ENCODE measurements at places on chromosomes 3 and 15.

DNA sequence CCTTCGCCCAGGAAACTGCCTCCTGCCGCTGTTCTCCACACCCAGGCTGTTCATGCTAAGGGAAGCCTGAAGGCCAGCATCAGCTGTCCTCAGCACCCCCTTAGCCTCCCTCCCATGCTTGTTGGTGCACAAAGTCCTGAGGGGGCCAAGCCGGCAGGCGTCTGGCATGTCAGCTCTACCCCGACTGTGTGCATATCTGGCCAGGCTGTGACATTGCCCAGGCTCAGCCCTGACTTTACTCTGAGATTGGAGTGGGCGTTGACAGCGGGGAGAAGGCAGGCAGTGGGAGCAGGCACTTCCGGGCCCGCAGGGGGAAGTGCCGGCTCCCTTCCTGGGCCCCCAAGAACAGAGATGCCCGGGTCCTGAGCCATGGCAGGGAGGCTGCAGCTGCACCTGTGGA is 492.2 kb downstream of the AGBL1 start:
- no peak for DNase-seq

- no peak for DNase-seq
Observed at GRCh38 chr3:181631901-181632300, 79.8 kb upstream of the SOX2 start.

- no peak for DNase-seq
Observed at GRCh38 chr3:79551997-79552396, 215.8 kb downstream of the ROBO1 start.

DNA sequence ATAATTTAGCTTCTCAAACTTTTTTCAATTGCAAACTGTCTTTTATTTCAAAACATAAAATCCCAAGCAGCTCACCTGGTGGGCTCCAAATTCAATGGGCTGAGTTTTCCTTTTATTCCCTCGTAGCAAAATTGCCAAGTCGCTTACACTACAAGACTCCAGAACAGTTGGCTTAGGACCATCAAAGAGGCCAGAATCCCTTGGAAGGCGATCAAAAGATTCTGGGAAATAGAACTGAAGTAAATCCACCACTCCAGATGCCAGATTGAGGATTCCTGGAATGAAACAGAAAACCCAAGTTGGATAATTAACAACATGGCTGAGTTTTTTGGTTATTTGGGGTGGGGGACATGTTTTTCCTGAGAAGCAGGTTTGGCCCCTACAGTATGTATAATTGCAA is 87.7 kb upstream of the DCLK3 start:
- no peak for DNase-seq

- DNase-seq: peak; percentile 64
Observed at GRCh38 chr15:85408270-85408746, 27.9 kb downstream of the AKAP13 start.

GRCh38 chr3:33139996-33140395 is 26.2 kb downstream of the CRTAP start:
- DNase-seq: no peak

- DNase-seq: no peak
Observed at GRCh38 chr15:79601405-79602086, 169.4 kb downstream of the MINAR1 start.

GRCh38 chr15:74847432-74847831 is 4.5 kb upstream of the ULK3 start:
- no peak for DNase-seq

- peak; percentile 37 for DNase-seq
Observed at GRCh38 chr15:55218056-55218455, 21.3 kb upstream of the RSL24D1 start.

GRCh38 chr3:191290311-191291025 is 38.7 kb upstream of the CCDC50 start:
- DNase-seq: no peak

DNA sequence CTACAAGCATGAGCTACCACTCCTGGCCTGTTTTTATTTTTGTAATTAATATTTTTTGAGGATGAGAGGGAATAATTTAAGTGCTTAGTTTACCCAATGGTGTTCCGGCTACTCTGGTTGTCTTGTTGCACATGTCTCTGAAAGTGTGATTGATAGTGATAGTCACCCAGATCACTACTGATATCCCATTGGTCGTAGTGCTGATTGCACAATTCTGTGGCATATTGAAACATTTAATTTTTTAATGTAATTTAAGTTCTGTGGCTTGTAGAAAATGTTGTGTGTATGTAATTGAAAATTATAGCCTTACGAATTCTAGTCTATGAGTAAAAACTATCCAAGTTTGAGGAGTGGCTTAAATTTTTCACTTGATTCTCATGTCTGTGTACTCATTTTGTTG is 11.9 kb downstream of the ARIH2 start:
- no peak for DNase-seq

GRCh38 chr3:175118382-175118941 is 259.3 kb downstream of the NAALADL2 start:
- DNase-seq: no peak

- DNase-seq: no peak
Observed at GRCh38 chr3:87335931-87336330, 59.5 kb upstream of the POU1F1 start.

GRCh38 chr3:24810881-24811280 is 316.2 kb upstream of the THRB start:
- DNase-seq: no peak

DNA sequence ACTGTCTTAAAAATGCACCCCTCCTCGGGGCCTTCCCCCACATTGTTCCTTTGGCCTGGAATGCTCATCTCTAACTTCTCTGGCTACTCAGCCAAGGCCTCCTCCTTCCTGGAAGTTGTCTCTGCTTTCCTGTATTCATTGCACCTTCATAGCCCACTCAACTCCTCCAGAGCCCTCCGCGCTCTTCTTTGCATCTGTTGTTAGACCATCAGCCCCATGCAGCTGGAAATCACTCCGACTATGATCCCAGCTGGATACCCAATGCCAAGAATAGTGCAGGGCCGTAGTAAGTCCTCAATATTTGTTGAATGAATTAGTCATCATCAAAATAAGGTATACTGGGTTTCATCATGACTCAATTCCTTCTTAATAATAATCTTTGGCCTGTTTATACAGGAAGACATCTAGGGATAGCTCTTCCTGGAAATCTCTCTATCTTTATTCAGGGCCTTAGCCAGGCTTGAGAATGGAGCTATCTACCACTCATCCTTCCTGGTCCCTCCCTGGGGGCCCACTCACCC is 112.7 kb downstream of the SYNPR start:
- no peak for DNase-seq

DNA sequence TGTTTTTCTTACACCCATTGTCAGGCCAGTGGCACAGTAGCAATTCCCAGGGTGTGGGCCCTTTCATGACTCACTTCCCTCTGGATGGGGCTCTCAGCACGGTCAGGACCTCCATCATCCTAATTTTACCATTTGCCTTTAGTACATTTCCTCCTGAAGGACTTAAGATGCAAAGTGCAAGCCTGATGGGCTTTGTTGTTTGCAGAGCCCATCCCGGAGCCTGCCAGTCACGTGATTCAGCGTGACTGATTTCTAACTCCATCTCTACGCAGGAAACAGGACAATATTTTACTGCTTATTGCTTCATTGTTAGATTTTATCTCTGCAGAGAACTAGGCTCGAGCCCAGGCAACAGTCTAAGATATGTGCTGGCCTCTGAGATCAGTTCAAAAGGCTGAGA is 223.7 kb downstream of the PDZRN3 start:
- DNase-seq: no peak

DNA sequence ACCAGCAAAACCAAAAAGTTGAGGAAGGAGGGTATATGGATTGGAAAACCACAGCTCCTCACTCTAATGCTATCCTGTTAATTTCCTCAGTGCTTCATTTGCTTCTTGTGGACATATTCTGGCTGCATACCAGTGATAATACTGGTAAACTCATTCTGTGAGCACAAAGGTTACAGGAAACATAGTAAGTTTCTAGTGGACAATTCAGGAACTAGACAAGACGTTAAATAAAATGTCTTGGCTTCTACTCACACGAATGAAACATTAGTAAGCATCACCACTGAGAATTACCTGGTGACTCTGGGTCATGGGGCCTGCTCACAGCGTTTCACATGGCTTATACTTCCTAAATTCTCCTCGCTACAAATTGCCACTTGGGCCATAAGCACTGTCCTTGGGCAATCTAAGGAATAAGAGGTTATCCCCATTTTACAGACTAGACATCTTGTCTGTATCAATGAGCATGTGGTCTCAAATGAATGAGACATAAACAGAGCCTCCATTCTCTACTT is 20.1 kb upstream of the PPIB start:
- no peak for DNase-seq

- no peak for DNase-seq
Observed at GRCh38 chr3:55884491-55885285, 397.6 kb upstream of the WNT5A start.

GRCh38 chr3:158111861-158112260 is 2.0 kb downstream of the RSRC1 start:
- DNase-seq: no peak

DNA sequence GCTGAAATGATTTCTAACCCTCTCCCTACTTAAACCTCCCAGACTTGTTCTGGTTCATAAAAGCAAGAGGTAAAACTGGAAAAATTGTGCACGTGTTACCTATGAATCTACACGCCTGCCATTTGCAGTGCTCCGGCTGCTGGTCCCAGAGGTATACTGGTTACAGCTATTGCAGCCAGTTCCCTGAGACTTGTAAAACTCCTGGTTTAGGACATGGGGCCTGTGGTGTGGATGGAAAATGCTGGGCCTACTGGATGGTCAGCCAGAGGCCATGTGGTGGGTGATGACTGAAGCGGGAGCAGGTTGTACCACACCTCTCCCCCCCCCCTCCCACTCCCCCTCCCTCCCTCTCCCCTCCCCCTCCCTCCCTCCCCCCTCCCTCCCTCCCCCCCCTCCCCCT is 45.0 kb downstream of the SENP2 start:
- no peak for DNase-seq

- no peak for DNase-seq
Observed at GRCh38 chr3:133112666-133113065, 74.5 kb downstream of the TMEM108 start.

DNA sequence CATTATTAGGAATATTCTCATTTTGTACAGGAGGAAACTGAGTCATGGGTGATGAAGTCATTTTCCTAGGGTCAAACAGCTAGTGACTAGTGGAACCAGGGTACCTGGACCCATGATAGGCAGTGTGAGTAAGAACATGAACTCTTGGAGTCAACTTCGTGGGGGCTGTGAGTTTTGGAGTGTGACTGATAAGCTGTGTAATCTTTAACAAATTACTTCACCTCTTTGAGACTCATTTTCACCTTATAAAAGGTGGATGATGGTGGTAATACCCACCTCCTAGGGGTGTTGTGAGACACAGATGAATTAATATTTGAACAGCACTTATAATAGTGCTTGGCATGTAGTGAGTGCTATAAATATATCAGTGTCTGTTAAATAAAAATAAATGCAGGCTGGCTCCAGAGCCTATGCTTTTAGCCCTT is 9.1 kb downstream of the SEMA6D start:
- no peak for DNase-seq

DNA sequence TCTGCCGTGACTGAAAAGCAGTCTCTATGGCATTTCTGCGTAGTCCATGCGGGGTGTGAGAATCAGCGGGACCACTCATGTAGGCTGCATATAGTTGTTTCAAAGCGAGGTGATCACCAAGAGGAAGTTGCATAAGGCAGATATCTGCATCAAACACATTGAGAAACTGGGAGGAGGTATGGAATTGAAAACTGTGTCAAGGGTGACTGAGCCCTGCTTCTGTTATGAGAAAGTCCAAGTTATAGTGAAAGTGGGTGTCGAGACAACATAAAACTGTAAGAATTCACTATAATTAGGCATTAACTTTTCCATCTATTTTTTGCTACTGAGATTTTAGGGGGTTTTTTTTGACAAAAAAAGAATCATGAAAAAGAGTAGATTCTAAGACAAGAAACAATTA is 109.3 kb downstream of the ZIC1 start:
- DNase-seq: no peak

DNA sequence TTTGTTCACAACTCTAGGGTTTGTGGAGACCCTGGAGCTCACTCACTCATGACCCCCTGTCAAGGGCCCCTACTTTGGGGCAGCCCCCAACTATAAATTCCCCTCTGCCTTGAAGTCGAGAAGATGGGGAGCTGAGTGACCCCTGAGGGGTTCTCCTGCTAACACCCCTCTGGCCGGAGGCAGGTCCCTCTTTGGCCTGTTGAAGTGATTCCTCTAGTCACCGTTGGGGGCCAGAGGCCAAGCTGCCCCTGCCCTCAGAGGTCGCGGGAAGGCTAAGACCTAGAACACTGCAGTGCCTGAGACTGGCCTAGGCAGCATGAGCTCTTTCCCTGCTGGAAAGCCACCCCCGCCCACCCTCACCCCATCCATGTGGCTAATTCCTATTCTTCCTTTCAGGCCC is 15.4 kb upstream of the SKOR1 start:
- DNase-seq: no peak

- no peak for DNase-seq
Observed at GRCh38 chr3:175619369-175619768, 760.2 kb downstream of the NAALADL2 start.

GRCh38 chr3:40877631-40878463 is 321.5 kb upstream of the CTNNB1 start:
- no peak for DNase-seq

GRCh38 chr15:96294766-96295165 is 35.7 kb upstream of the NR2F2 start:
- DNase-seq: no peak

DNA sequence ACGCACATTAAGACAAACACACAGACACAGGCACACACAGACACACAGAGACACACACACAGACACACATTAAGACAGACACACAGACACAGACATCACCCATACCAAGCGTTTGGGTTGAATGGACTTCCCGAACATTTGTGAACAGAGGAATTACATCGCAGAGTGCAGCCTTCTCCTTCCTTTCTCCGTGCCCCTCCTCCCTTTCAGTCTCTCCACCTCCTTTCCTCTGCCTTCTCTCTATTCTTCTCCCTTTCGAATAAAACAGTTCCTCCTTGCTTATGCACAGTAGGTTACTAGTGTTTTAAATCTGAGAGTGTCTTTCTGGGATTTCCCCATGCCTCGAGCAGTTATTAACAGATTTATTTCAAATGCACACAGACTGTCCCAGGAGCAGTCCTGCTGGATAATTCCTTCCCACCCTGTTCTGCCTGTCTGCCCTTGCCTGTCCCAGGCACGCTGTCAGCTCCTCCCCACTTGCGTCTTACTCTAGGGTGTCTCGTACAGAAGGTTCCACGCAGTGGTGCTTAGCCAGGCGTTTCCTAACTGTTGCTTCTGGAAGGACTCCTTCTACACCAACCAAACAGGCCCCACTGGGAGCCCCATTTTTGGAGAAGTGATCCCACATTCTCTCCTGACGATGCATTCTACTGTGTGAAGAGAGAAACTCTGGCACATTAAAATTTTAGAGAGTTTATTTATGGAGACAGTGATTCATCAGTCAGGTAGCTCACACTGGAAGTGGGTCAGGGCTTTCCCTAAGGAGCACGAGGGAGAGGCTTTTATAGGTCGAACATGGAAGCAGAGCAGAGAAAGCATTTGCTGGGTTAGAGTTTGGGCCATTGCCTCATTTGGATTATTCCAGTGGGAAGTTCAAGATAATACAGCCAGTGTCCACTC is 163.8 kb downstream of the SV2B start:
- no peak for DNase-seq

- DNase-seq: no peak
Observed at GRCh38 chr15:85280203-85280602, 100.2 kb upstream of the AKAP13 start.

- DNase-seq: no peak
Observed at GRCh38 chr3:114712728-114713492, 419.1 kb downstream of the TIGIT start.
